ENCODE measurements at places on chromosomes 5 and 9.
A peak's percentile ranks its signal among the peaks of the same experiment; 100 is the strongest.

DNA sequence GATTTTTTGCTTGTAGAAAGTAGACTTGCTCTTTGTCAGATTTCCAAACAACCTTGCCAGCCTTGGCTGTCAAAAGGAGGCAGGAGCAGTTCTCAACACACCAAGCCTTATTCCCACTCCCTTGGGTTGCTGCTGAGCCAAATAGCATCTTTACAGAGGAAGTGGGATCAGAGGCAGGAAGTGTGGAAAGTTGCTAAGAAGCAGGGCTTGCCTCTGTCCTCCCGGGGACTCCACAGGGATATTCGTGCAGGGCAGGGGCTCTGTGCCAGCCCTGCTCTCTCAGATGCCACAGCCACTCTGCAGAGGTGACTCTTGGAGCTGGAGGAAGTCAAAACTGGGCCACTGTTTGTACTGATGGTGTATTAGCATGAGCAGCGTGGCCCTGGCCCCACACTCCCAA is 24.3 kb downstream of the PTPDC1 start:
- DNase-seq, result no peak

DNA sequence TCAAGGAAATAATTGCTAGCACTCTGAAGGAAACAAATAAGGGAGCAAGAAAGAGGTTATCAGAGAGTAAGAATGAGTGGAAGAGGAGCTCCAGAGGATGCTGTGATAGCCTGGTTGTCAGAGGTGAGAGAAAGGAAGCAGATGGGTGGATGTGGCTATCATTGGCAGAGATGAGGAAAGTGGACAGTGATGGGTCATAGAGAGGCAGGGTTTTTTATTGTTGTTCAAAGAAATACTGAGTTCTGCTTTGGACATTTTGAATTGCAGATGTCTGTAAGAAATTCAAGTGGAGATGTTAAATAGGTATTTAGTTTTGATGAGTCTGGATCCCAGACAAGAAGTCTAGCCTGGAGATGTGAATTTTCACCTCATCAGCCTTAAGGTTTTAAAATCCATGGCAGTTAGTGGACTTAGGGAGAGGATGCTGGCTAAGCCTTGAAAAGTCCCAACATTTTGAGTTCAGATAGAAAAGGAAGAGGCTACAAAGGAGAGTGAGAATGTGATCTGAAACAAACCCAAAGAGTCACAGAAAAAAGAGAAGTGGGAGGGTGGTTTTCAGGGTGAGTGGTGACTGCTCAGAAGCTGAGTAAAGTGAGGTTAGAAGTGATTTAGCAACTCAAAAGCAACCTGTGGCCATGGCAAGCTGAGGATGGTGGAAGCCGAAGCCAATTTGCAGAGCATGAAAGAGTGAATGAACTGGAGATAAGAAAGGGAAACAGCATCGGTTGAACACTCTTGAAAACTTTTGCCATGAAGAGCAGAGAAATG is 50.4 kb downstream of the PPIC start:
- no peak for DNase-seq

- DNase-seq, result peak; percentile 91
Observed at GRCh38 chr5:17218353-17219005, 1.0 kb downstream of the BASP1 start.

DNA sequence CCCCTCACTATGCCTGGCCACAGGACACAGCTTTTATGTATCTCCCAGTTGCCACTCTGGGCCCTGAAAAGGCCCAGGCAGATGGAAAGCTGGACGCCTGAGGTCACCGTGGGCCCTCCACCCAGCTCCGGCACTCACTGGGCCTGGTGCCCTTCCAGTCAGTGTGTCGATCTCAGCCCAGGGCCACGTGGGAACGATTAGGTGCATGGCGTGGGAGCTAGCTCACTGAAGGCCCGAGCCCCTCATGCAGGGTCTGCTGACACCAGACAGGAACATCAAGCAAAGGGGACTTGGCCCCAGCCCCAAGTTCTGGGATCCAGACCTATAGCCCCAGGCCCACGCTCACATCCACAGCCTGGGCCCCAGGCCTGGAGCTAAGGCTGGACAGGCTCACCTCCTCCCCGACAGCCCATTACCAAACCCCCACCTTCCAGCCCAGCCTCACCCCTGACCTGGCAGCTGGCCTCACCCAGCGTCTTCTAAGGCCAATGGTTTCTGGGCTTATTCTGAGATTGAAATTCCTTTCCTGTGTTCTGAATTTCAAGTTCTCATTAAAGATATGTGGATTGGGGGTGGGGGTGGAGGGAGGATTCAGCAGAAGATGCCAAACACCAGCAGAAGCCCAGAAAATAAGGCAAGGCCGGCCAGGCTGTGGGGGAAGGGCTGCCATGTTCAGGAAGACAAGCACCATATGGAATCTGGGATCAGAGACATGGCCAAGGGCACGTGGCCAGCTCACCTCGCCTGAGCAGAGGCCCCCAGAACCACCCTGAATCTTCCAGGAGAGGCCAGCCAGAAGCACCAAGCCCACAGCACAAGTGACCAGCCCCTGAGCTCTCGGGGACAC is 74.5 kb downstream of the ADAMTS2 start:
- no peak for DNase-seq

DNA sequence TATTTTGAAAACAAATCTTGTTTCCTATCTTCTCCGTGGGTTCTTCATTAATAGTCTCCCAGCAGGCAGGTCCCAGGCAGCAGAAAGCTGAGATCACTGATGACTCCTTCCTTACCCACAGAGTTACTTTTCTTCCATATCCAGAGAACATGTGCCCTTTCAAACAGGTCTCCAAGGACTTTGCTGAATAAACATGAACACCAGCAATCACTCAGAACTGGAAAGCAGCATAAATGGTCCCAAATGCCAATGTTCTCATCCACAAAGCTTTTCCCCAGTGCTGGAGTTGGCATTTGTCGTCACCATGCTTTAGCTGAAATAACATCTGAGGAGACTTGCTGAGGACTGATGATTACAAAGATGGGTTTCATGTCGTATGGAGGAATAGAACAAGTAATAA is 134.0 kb downstream of the YIPF5 start:
- no peak for DNase-seq

- peak; percentile 42 for DNase-seq
Observed at GRCh38 chr5:36763454-36763853, 113.1 kb upstream of the NIPBL start.

GRCh38 chr5:39629946-39630345 is 205.2 kb upstream of the DAB2 start:
- no peak for DNase-seq

- no peak for DNase-seq
Observed at GRCh38 chr5:35073160-35073559, 25.4 kb upstream of the AGXT2 start.

DNA sequence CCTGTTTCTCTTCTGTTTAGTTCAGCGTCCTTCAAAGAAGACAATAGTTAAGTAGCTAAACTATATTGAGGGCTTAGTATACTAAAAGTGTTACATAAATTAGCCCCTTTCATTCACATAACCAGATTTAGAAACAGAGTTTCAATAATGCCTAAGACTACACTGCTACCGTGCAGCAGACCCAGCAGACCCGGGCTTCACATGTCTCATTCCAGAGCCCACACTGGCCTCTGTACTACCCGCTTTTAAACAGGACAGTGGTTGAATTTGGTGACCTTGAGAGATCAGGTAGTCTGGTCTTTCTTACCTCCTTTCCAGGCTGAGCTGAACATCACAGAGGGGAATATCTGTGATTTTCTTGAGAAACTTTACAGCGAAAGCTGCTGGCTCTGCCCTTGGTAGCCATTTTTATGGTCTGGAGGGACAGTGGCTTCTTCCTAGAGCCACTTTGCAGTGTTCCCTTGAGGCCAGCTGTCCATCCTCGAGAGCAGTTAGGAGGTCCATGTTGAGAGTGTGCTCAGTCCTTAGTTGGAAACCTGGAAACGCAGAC is 56.5 kb downstream of the SLC22A5 start:
- no peak for DNase-seq

- no peak for DNase-seq
Observed at GRCh38 chr5:174755106-174755505, 30.7 kb downstream of the MSX2 start.

DNA sequence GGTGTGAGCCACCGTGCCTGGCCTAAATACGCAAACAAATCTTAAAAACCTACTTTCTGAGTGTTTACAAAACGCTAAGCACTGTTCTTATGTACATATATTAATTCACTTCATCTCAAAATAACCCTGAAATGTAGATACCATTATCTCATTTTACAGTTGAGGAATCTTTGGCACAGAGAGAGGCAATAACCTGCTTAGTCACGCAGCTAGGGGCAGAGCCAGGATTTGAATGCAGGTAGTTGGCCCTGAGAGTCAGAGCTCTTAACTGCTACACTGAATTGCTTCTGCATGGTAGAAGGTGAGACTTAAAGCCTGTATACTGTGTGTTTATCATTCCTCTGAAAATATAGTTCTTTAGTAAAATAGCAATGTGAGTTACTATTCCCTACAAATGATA is 21.9 kb downstream of the ARHGEF37 start:
- DNase-seq, result no peak

- DNase-seq, result no peak
Observed at GRCh38 chr5:91332267-91333045, 50.7 kb downstream of the ARRDC3 start.

- no peak for DNase-seq
Observed at GRCh38 chr9:35560625-35561337, 44.3 kb upstream of the TESK1 start.

DNA sequence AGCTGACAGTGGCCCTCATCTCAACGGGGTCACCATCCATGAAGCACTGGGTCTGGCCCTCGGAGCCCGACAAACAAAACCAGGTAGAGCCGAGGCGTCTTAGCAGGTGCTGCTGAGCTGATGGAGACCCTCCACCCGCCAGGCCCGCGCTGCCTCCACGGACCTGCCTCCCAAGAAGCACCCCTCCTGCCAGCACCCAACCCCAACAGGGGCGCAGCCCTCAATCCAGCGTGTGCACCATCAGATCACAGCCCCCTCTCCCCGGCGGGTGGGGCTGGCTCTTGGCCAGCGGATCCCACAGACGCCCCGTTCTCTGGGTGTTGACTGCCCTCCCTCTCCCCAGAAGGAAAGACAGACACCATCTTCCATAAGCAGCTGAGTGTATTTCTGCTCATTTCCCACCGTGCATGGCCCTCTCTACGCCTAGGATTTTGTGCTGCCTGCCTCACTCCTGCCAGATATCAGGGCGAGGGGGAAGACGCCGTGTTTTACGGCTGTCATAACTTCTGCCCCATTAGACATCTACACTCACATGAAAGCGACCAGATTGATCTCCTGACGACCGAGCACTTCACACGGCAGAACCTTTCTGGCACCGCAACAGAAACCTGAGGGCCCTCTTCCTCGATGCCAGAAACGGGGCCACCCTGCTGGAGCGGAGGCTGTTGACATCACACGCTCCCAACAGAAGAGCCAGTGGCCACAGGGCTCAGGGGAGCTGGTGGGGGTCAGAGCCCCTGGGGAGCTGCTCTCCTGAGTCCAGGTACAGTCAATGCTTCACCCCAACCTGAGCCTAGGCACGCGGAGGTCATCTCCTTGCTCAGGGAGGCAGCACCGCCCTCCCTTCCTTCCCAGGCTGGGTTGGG is 12.4 kb downstream of the NACC2 start:
- no peak for DNase-seq

GRCh38 chr9:121851641-121852091 is 200.2 kb downstream of the DAB2IP start:
- DNase-seq, result peak; percentile 16

- DNase-seq, result no peak
Observed at GRCh38 chr5:21688655-21689054, 1164.5 kb downstream of the CDH12 start.

DNA sequence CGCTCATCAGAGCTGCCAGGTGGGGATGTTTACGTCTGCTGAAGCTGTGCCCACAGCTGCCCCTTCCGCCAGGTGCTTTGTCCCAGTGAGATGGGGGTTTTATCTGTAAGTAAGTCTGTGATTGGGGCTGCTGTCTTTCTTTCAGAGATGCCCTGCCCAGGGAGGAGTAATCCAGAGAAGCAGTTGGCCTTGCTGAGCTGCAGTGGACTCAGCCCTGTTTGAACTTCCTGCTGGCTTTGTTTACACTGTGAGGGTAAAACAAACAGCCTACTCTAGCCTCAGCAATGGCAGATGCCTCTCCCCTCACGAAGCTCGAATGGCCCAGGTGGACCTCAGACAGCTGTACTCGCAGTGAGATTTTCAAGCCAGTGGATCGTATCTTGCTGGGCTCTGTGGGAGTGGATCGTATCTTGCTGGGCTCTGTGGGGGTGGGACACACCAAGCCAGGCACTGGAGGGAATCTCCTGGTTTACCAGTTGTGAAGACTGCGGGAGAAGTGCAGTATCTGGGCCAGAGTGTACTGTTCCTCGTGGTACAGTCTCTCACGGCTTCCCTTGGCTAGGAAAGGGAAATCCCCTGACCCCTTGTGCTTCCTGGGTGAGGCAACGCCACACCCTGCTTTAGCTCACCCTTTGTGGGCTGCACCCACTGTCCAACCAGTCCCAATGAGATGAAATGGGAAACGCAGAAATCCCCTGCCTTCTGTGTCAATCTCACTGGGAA is 530.1 kb upstream of the DMAC1 start:
- peak; percentile 61 for DNase-seq

DNA sequence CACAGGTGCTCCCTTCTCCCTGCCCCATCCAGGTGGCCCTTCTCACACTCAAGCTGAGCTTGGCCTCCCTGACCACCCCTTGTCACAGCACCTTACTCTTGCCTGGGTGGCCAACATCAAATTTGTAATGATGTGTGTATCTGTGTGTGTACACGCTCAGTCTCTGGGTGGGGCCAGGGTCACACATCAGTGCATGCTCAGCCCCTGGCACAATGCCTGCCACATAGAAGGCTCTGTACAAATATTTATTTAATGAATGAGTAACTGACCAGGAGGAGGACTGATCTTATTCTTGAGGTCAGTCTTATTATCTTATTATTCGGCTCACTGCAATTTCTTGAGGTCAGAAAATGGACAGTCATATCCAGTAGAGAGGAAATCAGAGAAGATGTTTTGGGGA is 41.3 kb upstream of the HAND1 start:
- peak; percentile 9 for DNase-seq

GRCh38 chr5:108876451-108876850 is 128.8 kb downstream of the FER start:
- no peak for DNase-seq

DNA sequence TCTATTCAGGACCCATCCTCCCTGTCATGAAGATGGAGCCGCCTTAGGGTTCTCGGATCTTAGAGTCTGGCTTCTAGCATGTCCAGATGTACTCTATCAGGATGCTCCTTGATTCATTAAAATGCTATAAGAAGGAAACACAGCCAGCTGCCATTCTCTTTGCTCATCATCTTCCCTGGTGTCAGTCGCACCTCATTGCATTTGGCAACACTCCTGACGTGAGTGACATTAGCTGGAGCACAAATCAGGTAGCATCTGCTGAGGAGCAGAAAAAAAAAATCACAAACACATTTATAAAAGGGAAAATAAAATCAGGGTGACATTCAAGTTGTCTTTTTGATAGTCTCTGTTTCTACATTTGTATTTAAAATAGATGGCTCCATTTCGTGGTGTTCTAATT is 226.1 kb upstream of the NMUR2 start:
- no peak for DNase-seq

- DNase-seq, result no peak
Observed at GRCh38 chr5:78345485-78345884, 14.9 kb upstream of the SCAMP1 start.

All from NCI-H1417 (cell line).